ENCODE measurements at places on chromosomes 3 and 15. TPM values are rescaled to one million over a fixed set of nuclear protein-coding genes. Genes with fewer than 3 reads are reported as not detected.

CXCR6 gene
- polyA plus RNA-seq, result 1.0 TPM

KAT2B gene
- polyA plus RNA-seq, result 9.3 TPM

PLA2G4F gene
- polyA plus RNA-seq, result 18.9 TPM

ZPLD1 gene
- polyA plus RNA-seq, result not detected

MAPKAPK3 gene
- polyA plus RNA-seq, result 50.8 TPM

RFC4 gene
- 12.9 TPM for polyA plus RNA-seq

TM4SF1 gene
- 215 TPM for polyA plus RNA-seq

CADPS gene
- 0.13 TPM for polyA plus RNA-seq

PRC1 gene
- 7.5 TPM for polyA plus RNA-seq

LNP1 gene
- 1.1 TPM for polyA plus RNA-seq

GATM gene
- 2.5 TPM for polyA plus RNA-seq

SRP14 gene
- polyA plus RNA-seq, result 421 TPM

LINGO1 gene
- 0.33 TPM for polyA plus RNA-seq

ZNF662 gene
- 0.85 TPM for polyA plus RNA-seq

HDAC11 gene
- 15.8 TPM for polyA plus RNA-seq

ZIC1 gene
- polyA plus RNA-seq, result under 0.01 TPM

EIF4E3 gene
- 9.7 TPM for polyA plus RNA-seq

PML gene
- 33.9 TPM for polyA plus RNA-seq

ATP6V1A gene
- 23.1 TPM for polyA plus RNA-seq

CCDC54 gene
- polyA plus RNA-seq, result not detected

DUOX1 gene
- 160 TPM for polyA plus RNA-seq

CDC25A gene
- polyA plus RNA-seq, result 0.87 TPM

GPR15 gene
- 0.12 TPM for polyA plus RNA-seq

GPR62 gene
- 0.05 TPM for polyA plus RNA-seq

FEZF2 gene
- polyA plus RNA-seq, result not detected

GNB4 gene
- 6.3 TPM for polyA plus RNA-seq

FILIP1L gene
- 8.3 TPM for polyA plus RNA-seq

FRMD5 gene
- polyA plus RNA-seq, result 0.10 TPM

LRRK1 gene
- polyA plus RNA-seq, result 5.7 TPM

HDC gene
- 1.4 TPM for polyA plus RNA-seq

SETMAR gene
- polyA plus RNA-seq, result 12.1 TPM

ACP3 gene
- 9.0 TPM for polyA plus RNA-seq

WDR93 gene
- 1.4 TPM for polyA plus RNA-seq

FBXW12 gene
- not detected for polyA plus RNA-seq

EOGT gene
- polyA plus RNA-seq, result 14.3 TPM

PRR20G gene
- 0.05 TPM for polyA plus RNA-seq

UBAP1L gene
- 0.96 TPM for polyA plus RNA-seq

CYP8B1 gene
- 0.01 TPM for polyA plus RNA-seq

SLC2A2 gene
- polyA plus RNA-seq, result not detected

CLDN11 gene
- polyA plus RNA-seq, result 3.7 TPM
